ENCODE measurements at places on chromosomes 16 and 17.

- DNase-seq: no peak
These were observed 51.2 kb upstream of the MTMR4 start for GRCh38 chr17:58565389-58566311.

DNA sequence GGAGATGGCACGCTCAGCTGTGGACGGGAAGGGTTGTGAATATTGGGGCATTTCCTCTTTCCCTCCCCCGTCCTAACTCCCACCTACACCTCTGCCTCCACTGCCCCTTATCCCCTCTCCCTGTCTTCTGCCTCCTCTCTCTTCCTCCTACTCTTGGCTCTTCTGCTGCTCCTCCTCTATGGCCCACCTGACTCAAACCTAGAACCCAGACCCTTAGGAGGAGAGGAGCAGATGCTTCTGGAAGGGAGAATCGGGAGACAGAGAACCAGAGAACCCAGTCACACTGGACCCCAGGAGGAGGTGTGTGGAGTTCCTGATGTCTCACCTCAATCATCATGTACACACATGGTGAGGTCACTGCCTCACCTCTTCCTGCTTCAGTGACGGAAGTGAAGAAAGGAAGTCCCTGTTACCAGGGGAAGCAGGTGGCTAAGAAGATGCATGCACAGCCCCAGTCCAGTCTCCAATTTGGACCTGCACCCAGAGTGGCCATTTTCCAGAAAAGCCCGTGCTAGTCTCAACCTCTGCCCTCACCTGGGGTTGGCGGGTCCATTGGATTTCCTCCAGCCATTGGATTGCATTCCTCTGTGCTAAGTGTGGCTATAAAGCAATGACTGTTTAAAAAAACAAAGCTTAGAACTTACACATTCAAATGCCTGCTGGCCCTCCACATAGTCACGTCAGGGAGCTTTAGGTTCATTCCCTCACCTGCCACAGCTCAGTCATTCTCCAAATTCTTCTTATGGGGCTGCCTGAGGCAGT is 4.0 kb downstream of the RNF222 start:
- peak; percentile 64 for DNase-seq

GRCh38 chr17:62950067-62950466 is 16.0 kb upstream of the TANC2 start:
- DNase-seq: no peak

DNA sequence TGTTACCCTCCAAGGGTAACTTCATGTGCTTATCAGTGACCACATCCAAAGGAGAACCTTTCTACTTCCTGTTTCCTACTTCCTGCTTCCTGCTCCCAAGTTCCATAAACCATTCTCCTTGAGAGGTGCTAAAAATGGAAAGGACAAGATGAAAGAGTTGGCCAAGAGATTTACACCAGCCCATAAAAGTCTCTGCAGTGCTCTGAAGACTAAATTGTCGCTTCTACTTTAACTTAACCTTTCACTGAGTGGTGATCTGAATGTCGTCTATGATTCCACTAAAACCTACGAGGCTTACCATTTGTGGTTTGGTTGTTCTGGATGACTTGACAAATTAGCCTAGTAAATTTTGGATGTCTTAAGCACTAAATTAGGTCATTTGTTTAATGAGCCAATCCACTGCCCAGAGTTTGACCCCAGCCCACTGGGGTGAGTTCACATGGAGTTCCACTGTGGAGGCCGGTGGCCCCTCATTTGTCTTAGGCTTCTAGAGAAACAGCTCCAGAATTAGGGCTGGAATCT is 333.1 kb downstream of the FOXL1 start:
- no peak for DNase-seq

GRCh38 chr16:80938004-80938878 is 68.4 kb downstream of the CMC2 start:
- DNase-seq: no peak

DNA sequence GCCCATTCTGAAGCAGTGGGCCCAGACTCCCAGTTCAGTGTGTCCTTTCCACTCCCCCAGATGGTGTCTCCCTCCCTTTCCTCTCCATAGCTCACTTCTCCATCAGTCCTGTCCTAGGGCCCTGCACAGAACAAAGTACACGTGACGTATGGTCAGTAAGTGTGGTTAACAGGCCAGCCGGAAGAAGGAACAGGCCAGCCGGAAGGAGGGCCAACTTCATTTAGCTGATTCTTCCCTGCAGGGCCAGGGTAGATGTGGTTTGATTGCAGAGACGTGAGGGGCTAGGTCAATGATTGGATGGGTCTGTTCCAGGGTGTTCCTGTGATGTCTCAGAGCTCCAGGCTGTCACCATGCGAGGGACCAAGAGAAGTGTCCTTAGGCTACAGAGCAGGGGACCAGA is 28.9 kb upstream of the SPPL2C start:
- no peak for DNase-seq

DNA sequence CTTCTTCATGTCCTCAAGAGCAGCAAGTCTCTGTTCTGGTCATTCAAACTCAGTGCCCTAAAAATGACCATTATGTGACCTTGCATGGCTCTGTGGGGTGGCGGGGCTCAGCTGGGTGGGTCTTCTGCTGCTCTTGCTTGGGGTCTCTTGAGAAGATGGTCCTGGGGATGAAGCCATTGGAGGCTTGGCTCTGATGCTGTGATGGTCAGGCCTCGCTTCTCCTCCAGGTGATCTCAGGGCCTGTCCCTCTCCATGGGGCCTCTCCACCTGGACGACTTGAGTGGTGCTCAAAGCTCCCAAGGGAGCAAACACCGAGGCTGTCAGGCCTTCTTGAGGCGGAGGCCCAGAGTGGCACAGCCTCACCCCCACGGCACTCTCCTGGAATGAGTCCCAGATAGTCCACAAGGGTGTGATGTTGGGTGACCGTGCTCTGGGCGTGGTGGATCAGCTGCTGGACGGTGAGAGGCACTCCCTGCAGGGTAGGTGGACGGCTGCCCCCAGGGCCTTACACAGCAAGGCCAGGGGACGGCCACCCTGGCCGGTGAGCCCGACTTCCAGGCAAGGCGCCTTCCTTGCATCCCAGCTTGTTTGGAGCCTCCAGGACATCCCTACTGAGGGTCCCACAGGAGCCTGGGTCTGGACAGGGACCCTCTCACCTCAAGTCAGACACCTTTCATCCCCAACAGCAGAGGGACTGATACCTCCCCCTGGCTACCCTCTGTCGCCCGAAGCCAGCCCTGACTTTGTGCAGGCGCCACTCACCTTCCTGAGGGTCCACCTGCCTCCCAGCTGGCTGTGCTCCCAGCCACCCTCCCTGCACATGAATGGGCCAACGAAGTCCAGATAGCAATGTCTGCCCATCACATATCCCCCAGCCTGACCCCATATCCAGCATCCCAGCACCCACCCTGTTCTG is 48.7 kb downstream of the USP22 start:
- DNase-seq: no peak

DNA sequence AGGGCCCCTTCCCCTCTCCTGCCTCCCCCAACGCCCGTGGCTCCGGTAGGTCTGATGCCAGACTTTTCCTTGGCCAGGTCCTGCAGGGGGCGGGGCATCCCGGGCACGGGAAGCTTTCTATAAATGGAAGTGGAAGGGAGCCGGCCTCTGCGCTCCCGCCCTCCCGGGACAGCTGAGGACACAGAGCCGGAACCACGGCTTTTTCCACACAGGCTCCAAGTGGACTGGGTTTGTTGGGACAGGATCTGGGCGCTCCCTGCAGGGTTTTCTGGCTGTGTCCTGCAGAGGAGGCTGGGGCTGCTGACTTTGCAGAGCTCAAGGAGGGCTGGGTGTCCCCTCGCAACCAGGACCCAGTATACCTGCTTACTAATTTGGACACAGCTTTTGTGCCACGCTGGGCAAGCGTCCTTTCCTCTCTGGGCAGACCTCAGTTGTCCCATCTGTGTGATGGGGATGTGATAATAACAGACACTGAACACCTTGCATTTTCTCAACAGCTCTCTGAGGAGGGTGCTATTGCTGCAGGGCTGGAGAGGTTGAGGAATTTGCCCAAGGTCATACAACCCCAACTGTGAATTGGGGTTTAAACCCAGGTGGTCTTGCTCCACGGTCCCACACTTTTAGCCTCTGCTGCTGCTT is 1.8 kb downstream of the TNS4 start:
- DNase-seq: no peak

DNA sequence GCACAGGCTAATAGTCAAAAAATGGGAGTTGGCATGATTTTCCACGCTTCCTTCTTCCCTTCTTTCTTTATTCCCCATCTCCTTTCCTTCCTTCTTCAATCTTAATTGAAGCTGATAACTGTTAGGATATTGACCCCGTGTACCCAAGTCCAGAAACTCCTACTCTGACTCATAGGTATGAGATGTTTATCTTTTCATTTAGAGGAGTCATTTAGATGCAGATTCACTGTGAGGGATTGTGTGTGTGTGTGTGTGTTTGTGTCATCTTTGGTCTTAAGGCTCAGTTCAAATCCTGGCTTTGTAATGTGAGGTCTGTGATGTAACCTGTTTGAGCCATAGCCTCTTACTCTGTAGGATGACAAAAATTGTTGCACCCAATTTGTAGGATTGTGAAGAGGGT is 332.0 kb upstream of the MAF start:
- DNase-seq: no peak

GRCh38 chr16:10625595-10626357 is 45.4 kb upstream of the EMP2 start:
- no peak for DNase-seq

- no peak for DNase-seq
These were observed at the start of gene IRX6 for GRCh38 chr16:55323637-55324271. Gene IRX6 (plus strand): TSS chr16:55324203. CDS start chr16:55325092, 889 bp downstream.

GRCh38 chr16:69916462-69916861 is 34.7 kb upstream of the CLEC18A start:
- no peak for DNase-seq

DNA sequence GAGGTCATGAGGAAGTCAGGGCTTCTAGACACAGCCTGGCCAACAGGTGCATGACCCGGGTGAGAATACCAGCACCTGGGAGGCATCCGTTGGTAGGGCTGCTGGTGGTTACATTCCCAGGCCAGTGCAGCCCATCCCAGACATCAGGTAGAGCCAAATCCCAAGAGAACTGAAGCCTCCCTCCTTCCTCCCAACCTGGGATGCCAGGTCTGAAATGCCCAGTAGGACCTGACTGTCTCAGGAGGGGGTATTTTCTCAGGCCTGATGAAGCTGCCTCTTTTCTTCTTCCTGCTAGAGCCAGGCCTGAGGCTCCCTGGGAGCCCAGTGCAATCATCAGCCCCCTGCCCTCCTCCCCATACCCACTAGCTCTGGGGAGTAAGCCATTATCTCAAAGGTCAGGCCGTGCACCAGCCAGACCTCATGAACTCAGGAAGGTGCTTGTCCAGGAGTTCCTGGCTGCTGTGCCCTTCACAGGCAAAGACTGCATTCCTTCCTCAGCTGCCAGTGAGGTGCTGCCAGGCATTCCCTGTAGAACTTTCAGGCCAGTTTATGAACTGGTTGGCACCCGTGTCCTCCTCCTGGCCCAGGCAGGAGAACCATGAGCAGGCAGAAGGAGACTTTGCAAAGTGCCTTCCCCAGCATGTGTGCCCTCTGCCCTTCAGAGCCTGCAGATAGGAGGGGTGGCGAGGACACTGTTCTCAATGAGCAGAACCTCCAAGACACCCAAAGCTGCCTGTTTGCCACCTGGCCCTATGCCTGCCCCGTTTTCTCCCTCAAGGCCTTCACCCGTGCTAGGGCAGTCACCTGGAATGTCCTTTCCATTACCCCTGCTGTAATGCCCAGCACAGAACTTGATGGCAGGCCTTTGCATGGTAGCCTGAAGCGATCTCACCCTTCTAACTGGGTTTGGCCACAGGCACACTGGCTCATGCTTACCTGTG is 7.6 kb downstream of the TBX2 start:
- DNase-seq: no peak

DNA sequence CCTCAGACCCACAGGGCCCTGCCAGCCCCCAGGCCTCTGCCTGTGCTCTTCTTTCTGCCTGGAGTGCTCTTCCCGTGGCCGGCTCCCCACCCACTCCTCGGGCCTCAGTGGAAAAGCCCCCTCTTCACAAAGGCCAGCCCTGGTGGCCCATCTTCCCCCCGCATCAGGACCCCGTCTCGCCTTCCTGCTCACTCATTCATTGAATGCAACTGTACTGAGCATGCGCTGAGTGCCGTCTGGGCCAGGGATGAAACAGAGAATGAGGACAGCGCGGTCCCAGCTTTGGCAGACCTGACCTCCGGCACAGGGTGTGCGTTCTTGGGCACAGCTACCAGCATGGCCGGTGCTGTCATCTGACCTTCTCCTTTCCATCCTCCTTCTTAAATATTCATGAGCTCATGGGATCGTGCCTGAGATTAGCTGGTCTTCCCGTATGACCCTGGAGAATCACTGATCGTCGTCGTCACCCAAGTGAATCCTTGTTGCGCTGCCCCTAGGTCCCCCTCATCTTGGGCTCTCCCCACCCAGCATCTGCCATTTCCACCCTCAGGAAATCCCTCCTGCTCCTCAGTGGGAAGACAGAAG is 16.4 kb upstream of the OSGIN1 start:
- DNase-seq: no peak

DNA sequence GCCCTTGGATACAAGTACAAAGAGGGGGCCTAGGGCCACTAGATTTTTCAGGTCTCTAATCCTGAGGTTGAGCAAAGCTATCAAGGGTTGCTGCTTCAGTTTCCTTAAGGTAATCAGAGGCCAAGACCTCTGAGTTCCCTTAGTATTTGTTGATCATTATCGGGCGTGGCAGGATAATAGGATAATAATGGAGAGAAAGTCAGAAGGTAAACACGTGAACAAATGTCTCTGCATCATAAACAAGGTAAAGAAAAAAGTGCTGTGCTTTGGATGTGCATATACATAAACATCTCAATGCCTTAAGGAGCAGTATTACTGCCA is 41.5 kb upstream of the YPEL2 start:
- no peak for DNase-seq

DNA sequence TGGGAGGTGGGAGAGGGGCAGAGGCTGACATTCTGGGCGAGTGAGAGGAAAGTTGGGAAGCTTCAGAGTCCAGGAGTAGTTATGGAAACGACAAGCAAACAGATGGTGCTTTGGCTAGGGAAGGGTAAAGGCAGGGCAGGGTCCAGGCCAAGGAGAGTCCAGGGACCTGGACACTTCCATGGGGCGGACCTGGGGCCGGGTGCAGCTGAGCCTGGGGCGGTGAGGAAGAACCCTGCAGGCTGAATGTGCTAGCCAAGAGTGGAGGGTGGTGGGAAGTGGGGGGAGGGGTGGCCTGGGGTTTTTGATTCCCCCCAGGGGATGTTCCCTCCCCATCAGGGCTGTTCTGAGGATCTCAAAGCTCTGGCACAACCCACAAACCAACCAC is 2.6 kb downstream of the PPP1R9B start:
- no peak for DNase-seq

DNA sequence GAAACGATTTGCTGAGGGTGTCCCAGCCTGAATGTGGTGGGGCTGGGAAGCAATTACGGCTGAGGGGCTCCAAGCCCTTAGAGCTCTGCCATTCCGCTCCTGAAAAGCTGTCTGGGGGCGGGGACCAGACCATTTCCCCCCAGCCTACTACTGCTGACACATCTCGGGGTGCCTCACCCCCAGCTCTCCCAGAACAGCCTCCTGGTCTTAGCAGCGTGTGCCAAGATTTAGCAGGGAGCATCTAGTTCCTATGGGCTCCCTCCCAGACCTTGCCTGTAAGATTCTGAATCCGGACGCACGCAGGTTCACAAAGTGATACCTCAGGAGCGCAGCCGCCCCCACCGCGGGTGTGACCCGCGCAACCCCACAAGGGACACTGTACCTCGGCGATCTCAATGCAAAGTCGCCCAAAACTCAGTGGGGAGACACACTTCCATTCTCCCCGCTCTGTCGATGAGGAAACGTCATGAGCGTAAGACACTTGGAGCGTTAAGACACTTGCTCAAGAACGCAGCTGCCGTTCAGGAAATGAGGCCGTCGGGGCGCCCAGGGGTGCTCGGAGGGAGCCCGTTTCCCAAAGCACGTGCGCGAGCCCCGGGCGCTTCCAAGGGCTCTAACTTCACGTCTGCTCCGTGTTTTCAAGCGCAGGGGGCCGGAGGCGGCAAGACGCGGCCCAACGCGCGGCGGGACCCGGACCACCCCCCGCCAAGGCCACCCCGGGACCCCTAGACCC is 629 bp downstream of the GEMIN4 start:
- peak; percentile 55 for DNase-seq

All from CD4-positive, alpha-beta T cell treated with Interleukin-4 for 1 hour (primary cell).